ENCODE measurements at places on chromosomes 4 and X.

DNA sequence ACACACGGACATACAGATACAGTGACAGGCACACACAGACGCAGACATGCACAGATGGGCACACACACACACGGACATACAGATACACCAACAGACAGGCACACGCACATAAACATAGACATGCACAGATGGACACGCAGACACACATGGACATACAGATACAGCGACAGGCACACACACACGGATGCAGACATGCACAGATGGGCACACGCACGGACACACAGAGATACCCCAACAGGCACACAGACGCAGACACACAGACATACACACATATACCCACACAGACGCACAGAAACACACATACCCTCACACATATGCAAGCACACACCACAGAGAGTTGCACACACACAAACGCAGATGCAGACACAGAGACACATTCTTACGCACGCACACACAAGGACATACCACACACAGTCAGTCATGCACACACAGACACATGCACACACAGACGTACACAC lies 24.4 kb upstream of the SLC25A6 start:
- DNase-seq, result no peak

GRCh38 chrX:55640854-55641253 lies 17.7 kb downstream of the FOXR2 start:
- DNase-seq, result no peak

DNA sequence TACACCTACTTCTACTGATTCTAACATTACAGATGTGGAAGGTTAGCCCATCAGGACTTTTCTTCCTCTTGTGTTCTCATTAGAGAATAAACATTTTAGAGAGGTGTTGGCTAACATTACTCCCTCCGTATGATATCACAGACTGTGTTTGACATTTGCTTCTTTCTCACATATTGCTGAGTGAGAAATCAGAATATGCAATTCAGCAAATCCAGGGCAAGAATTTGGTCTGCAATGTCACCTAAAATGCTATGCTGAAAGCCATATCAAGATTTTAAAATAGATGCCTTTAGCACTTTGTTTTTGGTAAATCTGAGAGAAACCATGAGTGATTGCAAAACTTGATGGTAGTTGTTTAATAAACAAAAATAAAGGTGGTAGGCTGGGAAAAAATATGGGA lies 319.1 kb downstream of the C4orf33 start:
- no peak for DNase-seq

DNA sequence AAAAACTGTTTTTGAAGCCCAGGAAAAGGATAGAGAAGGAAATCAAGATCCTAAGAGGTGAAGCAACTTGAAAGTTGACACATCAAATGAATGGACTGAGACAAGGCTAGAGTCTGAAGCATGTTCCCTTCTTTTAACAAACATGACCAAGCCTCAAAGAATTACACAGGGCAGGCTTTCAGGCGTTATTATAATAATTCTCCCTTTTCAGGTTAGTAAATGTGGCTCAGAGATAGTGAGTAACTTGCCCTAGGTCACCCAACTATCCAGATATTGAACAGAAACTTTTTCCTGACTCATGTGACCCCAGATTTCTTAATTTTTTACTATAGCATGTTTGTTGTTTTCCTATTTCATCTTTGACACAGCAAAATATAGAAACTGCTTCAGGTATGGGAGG lies 91.7 kb downstream of the PPP1R2C start:
- no peak for DNase-seq

GRCh38 chr4:168621806-168622589 lies 125.1 kb downstream of the PALLD start:
- no peak for DNase-seq

- no peak for DNase-seq
Measured at GRCh38 chrX:154797006-154797405, 8.3 kb downstream of the MPP1 start.

GRCh38 chr4:109629775-109630174 lies 69.7 kb downstream of the MCUB start:
- DNase-seq, result no peak

GRCh38 chr4:17584521-17585213 lies 7.7 kb downstream of the LAP3 start:
- DNase-seq, result no peak

DNA sequence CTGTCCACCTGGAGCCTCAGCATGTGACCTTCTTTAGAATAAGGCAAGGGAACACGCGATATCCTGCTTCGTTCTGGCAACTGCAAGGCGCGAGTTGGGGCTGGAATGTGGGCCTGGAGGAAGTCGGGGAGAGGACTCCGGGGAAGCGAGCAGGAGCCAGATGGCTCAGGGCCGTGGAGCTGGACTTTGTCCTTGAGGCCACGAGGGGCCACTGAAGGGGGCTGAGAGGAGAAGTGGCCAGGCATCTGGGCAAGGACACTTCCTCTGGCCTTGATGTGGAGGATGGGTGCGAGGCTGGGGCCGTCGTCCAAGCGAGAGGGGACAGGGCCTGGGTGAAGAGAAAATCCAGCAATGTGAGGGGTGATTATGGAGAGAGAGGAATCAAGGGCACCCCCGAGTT lies 12.2 kb upstream of the DUSP9 start:
- DNase-seq, result no peak

GRCh38 chr4:48681856-48682255 lies 98.2 kb downstream of the FRYL start:
- DNase-seq, result no peak

GRCh38 chr4:109078724-109079123 lies 223.7 kb downstream of the COL25A1 start:
- DNase-seq, result no peak

DNA sequence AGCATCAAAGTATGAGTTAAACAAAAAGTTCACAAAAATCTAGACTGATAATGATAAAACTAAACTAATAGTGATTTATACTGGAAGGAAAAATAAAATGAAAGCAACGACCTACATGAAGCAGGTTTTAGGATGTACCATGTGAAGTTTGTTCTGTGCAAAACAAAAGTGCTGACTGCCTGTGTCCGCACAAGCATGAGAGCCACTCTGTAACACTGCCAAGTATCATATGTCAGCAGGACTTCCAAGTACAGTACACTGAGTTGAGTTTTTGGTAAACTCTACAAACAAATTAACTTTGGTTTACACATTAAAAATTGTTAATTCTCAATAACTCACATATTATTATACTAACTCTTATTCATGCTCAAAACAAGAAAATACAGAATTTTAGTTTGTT lies 459.0 kb downstream of the PDGFC start:
- no peak for DNase-seq

DNA sequence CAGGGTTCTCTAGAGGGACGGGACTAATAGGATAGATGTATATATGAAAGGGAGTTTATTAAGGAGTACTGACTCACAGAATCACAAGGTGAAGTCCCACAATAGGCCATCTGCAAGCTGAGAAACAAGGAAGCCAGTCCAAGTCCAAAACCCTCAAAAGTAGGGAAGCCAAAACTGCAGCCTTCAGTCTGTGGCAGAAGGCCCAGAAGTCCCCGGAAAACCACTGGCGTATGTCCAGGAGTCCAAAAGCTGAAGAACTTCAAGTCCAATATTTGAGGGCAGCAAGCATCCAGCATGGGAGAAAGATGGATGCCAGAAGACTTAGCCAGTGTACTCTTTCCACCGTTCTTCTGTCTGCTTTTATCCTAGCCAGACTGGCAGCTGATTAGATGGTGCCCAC lies 227.2 kb downstream of the KCTD8 start:
- DNase-seq, result no peak

- DNase-seq, result no peak
Measured at GRCh38 chrX:133586443-133586842, 171.2 kb upstream of the GPC4 start.

Data from islet precursor cell (in vitro differentiated cells).